HT-29 (cell line): ENCODE measurements at places on chromosomes 3 and 15. TPM values are rescaled to one million over a fixed set of nuclear protein-coding genes. Genes with fewer than 3 reads are reported as not detected.

The CNTN6 gene
- total RNA-seq: not detected in 2 replicates

The NPAP1 gene
- not detected in 2 replicates for total RNA-seq

The ATR gene
- 12.9 and 15.4 TPM in 2 replicates for total RNA-seq

DNA sequence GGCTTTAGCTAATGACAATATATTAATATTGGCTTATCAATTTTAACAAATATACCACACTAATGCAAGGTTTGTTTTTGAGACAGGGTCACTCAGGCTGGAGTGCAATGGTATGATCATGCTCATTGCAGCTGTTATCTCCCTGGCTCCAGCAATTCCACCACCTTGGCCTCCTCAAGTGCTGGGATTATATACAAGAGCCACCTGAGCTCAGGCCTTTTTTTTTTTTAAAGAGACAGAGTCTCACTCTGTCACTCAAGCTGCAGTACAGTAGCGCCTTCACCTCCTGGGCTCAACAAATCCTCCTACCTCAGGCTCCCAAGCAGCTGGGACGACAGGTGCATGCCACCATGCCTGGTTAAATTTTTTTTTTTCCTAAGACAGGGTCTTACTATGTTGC is 11.7 kb downstream of the DLG1 start:
- DNase-seq: no peak

The TM4SF18 gene
- total RNA-seq: 0.29 TPM in 1 of 2 replicates, not detected in the other

DNA sequence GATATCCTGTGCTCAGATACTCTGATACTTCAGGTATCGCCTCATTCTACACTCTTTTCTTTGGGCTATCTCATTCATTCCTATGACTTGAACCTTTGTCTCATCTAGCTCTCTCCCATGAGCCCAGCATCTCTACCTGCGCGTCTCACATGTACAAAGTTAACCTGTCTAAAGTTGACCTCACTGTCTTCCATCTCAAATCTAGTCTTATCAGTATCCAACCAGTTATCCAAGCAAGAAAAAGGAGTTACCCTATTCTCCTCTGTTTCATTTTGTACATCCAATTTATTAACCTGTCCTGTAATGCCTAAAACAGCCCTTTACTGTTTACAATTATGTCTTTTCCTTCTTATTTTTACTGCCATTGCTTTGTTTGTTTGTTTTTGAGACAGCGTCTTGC is 134.2 kb downstream of the GREM1 start:
- no peak for DNase-seq

The MORC1 gene
- total RNA-seq: not detected in 2 replicates

- DNase-seq: no peak
Measured at GRCh38 chr15:38048001-38048455, 113.6 kb downstream of the TMCO5A start.
